Brain microvascular endothelial cell (primary cell): ENCODE measurements at places on chromosomes 4 and X.

GRCh38 chr4:61406677-61407076 lies 206.6 kb downstream of the ADGRL3 start:
- no peak for DNase-seq

GRCh38 chrX:19593690-19594089 lies 78.4 kb upstream of the MAP3K15 start:
- peak; percentile 16 for DNase-seq

- DNase-seq, result peak; percentile 91
Observed at GRCh38 chr4:169410839-169411770, 140.3 kb upstream of the SH3RF1 start.

GRCh38 chr4:663438-664428 lies 10.3 kb downstream of the ATP5ME start:
- no peak for DNase-seq

DNA sequence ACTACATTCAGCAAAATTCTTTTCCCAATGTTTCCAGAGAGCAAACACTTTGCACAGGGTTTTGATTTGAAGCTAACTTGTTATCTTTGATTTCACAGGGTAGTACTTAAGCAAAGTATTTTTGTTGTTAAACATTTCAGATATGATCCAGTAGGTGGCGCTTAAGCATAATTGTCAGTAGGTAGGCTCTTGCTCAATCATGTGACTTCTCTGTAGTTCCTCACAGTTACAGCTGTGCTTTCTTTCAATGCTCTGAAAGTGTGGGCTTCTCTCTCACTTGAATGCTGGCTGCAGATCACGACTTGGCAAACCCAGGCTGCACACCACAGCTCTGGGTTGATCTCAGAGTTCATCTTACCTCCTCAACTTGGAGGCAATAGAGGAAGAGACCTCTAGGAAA lies 1016.5 kb downstream of the SH3BGRL start:
- DNase-seq, result no peak

DNA sequence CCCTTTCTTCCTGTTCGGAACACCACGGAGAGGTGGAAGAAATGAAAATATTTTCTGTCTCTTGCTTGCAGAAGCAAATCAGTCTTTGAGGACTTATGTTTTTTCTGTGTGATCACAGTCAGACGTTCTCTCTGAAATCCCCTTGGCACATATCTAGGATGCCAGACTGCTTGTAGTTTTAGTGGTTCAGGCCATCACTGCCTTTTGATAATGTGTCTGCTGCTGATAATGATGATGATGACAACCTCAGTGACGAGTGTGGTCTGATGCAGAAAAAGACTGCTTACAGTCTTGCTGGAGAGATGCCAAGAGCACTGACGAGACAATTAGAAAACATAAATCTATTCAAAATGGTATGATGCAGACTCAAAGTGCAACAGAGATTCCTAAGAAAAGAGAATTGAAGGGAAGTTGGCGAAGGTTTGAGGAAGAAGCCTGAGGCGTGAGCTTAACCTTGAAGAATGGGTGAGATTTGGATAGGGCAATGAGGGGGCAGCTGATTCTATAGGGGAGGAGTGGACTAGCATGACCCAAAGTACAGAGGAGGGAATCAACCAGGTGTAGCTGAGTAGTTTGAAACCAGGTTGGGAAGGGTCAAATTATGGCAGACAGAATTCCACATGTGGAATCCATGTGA lies 7.9 kb downstream of the RAB33A start:
- peak; percentile 49 for DNase-seq

DNA sequence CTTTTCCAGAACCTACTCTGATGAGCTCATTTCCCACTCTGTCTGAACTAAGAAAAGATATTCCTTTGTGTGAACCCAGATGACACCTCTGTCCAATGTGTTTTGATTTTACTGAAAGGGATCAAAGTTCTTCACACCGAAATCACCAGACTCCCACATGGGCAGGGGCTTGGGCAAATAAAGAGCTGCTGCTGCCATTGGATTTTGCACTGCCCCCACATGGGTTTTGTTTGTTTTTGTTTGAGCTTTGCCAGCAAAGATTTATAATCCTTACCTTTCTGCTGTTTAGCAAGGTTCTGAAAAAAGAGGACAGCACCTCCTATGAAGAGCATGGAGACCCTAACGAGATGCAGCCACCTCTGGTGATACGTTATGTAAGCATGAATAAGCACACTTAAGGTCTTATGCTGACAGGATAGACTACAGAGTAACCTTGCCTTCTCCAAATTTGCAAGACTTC lies 44.3 kb downstream of the HSD17B13 start:
- no peak for DNase-seq

DNA sequence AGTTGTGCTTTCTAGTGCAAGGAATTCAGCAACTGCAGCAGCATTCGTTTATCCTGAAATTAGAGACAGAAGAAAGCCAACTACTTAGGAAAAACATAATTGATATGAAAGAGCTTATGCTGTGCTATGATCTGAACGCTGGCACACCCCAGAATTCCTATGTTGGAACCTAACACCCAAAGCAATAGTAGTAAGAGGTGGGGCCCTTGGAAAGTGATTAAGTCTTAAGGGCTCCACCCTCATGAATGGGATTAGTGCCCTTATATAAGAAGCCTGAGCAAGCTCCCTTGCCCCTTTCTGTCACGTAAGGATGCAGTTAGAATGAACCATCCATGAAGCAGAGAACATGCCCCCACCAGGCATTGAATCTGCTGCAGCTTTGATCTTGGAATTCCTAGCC lies 5.4 kb upstream of the LSM6 start:
- DNase-seq, result no peak

DNA sequence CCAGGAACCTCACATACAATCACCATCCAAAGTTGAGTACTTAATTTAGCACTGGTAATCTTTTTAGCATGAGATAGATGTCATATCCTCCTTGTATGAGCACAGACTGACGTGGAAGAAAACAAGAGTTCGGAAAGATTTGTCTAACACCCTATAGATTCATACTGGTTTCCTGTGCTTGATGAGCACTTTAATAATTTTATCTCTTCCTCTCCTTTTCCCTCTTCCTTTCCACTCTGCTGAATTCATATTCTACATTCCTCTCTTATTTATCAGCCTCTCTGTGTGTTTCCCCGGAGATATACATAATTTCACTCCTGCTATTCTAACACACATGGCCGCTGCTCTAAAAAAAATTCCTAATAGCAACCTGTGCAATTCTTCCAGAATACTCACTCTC lies 273.9 kb downstream of the AFF2 start:
- DNase-seq, result peak; percentile 3

DNA sequence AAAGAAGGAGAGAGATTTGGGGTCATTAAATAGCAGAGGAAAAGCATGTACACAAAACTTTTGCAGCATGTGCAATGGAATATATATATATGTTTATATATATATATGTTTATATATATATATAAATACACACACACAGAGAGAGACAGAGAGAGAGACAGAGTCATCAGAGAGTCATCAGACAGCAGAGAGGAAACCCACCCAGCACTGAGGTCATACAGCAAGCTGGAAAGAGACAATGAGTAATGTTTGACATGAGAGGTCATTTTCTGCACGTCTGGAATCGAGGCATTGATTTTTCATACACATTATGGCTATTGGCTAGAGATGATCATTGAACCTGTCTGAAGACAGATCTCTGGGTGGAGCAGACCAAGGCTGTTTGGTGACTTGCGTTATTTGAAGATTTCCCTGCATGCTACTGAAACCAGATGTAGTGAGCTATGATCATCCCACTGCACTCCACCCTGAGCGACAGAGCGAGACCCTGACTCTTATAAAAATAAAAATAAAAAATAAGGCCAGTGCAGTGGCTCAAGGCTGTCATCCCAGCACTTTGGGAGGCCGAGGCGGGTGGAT lies 48.8 kb upstream of the SHOX start:
- no peak for DNase-seq

- no peak for DNase-seq
Observed at GRCh38 chr4:137599734-137600133, 67.4 kb upstream of the PCDH18 start.

- DNase-seq, result peak; percentile 26
Observed at GRCh38 chr4:165537028-165537648, 158.3 kb downstream of the CPE start.

- no peak for DNase-seq
Observed at GRCh38 chr4:32192363-32192762, 1472.2 kb downstream of the PCDH7 start.

DNA sequence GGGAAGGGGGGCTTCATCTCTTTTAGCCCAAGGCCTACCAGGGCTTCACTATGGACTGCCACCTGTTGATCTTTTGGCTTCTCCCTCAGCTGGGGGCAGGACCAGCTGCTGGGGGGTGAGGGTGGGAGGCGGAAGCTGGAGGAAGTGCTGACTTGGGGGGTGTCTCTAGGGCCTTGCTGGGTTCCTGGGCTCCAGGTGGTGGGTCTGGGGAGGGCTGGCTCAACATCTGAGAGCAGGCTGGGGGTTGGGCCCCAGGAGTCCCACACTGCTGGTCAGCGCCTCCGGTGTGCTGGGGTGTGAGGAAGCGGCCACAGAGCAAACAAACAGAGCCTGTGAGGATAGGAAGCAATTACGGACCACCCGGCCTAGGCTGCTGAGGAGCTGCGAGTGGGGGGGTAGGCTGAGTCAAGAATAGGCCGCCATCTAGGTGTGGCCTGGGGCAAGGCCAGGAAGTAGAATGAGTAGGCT lies 85.7 kb downstream of the EFNB1 start:
- DNase-seq, result no peak

GRCh38 chrX:76433219-76433618 lies 5.7 kb downstream of the MAGEE1 start:
- DNase-seq, result no peak

GRCh38 chr4:52714597-52715254 lies 36.5 kb downstream of the ERVMER34-1 start:
- DNase-seq, result no peak

DNA sequence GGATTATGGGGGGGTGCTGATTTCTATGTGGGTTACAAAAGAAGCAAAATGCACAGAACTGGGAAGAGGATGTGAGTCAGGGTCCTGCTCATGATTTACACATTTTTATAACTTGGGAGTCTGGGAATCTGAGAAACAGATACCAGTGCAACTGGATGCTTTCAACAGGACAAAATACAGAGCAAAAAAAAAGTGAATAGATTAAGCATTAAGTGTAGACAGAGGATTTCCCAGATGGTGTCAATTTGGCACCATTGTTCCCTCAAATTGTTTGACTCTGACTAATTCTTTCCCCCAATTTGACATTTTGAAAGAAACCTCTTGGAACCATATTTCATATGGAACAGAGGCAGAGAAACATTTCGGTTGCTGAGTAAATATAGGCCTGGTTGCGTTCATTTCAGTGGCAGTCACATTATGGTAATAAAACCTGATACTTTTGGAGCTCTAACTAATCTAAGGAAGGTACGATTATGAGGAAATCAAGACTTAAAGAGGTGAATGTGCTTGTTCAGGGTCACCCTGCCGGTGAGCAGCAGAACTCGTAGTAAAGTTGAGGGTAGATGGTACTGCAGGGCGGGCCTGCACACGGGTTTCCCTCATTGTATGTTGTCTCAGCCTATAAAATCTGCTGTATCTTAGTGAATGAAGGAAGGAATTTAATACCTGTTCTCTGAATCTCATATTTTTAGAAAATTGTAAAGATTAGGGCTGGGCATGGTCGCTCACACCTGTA lies 18.7 kb upstream of the CDKL5 start:
- DNase-seq, result no peak

- no peak for DNase-seq
Observed at GRCh38 chr4:189098932-189099696, 841.6 kb upstream of the FRG1 start.

GRCh38 chr4:102007959-102008425 lies 217.5 kb downstream of the BANK1 start:
- no peak for DNase-seq

GRCh38 chr4:4595252-4595651 lies 53.4 kb upstream of the STX18 start:
- DNase-seq, result no peak

GRCh38 chr4:53059256-53059655 lies 197.1 kb downstream of the RASL11B start:
- no peak for DNase-seq

GRCh38 chr4:48858130-48858529 lies 27.2 kb downstream of the OCIAD1 start:
- DNase-seq, result peak; percentile 27

GRCh38 chr4:110586131-110586850 lies 36.6 kb downstream of the PITX2 start:
- peak; percentile 48 for DNase-seq

- DNase-seq, result no peak
Observed at GRCh38 chr4:42396361-42396751, 932 bp upstream of the SHISA3 start.

DNA sequence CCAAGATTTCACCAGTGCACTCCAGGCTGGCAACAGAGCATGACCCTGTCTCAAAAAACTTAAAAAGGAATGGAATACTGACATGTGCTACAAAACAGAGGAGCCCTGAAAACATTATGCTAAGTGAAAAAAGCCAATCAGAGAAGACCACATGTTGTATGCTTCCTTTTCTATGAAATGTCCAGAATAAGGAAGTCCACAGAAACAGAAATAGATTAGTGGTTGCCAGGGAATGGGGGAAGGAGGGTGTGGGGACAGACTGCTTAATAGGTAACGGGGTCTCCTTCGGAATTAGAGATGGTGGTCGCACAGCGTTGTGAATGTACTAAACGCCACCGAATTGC lies 30.1 kb upstream of the KIAA0232 start:
- no peak for DNase-seq

DNA sequence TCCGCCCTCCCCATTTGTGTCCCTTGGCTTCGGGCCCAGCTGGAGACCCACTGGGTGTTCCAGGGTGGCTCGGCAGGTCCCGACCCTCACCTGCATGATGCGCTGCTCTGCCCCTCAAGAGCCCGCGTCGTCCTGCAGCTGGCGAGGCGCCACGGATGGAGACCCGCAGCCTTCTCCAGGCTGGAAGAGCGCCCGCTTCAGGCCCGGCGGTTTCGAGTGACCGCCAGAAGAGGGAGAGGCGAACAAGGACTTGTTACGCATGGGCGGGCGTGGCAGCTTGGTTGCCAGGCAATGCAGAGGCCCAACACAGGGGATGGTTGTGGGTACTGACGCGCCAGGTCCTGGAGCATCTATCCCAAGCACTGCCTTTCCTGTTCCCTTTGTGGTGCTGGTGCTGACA lies at the start of gene PDCL2:
Gene PDCL2, minus strand, starts transcription at position 232 of the 400 bp plus-strand sequence. Its CDS starts 136 bp downstream, at position 96.
- DNase-seq, result no peak
